Activated effector memory CD4-positive, alpha-beta T cell treated with anti-CD3 and anti-CD28 coated beads, Interleukin-2, amount 50 U/mL, for 16 hours (primary cell): ENCODE measurements at places on chromosomes 5 and 9.

DNA sequence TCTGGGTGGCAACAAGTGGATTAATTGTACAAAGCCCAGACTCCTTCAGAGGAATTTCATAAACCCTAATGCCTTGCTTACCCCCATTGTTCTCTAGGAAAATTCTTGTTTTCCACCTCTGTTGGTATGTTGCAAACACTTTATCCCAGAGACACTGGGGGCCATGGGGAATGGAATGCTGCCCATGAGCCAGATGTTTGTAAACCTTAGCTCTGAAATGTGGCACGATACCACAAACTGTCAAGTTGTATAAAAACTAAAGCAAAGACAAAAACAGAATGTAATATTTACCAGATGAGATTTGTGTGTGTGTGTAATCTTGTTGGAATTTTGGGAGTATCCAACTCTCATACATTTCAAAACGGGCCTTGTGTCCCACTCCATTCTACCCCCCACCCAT is 465.0 kb downstream of the EBF1 start:
- DNase-seq = no peak

GRCh38 chr5:126863402-126863801 is 86.5 kb downstream of the LMNB1 start:
- no peak for DNase-seq

GRCh38 chr9:34746526-34746925 is 36.6 kb upstream of the CCL21 start:
- DNase-seq = no peak

DNA sequence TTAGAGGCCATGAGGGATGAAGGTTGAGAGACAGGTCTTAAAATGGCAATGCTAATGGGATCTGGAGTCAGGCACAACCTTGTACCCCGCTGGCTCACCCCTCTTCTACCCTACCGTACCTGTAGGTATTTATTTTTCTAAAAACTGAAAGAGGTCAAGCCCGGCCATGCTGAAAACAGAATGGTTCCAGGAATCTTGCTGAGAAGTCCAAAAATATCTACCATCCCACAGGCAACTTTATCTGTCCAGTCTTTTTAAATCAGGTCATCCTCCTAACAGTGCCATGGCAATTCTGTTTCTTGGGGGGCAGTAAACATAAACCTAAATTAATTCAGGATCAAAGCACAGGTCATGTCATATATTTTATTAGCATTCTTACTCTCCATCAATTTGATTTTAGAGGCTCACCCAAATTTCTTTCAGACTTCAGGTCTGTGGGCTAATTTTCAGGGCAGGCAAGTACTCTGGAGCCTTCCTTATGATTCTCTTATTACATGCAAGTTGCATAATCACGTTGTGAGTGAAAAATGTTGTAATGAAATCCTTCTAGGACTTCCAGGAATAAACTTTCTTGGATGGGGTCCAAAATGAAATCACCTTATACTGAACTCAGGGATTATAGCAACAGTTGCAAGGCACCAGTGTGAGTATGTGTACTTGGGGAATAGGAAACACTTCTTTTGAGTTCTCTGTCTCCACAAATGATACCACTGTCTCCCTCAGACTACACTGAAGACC is 102.7 kb upstream of the NREP start:
- no peak for DNase-seq

DNA sequence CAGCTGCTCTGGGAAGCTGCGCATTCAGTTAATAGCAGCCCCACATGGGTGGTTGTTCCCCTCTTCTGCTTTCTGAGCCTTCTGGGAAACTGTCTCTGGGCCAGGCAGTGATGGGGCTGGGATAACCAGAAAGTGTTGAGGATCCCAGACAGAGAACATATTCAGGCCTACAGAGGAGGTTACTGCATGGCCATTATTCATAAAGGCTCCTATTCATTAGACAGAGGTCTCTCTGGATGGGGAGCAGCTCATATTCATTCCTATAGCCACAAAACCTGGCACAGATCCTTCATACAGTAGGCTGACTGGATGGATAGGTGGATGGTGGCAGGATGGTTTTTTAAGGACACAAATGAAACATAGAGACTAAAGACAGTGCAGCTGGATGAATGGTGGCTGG is 76.3 kb downstream of the HSPA4 start:
- peak; percentile 25 for DNase-seq

- peak; percentile 59 for DNase-seq
Measured at GRCh38 chr9:136062657-136063439, 32.2 kb downstream of the NACC2 start.

DNA sequence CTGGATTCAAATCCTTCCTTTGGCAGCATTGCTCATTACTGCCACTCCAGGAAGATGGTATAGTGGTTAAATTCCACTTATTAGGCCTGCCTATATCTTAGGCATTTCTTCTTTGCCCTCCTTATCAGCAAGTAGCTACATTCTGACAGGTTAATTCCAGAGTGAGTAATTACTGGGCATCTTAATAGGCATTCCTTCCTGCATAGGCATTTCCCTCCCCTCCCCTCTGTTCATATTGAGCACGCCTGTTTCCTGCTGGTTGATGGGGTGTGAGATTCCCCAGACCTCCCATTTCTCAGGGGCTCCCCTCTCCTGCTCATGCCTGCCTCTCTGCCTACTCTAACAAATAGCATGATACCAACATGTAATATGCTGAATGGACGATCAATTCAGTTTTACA is 305.9 kb downstream of the CYLC2 start:
- no peak for DNase-seq

DNA sequence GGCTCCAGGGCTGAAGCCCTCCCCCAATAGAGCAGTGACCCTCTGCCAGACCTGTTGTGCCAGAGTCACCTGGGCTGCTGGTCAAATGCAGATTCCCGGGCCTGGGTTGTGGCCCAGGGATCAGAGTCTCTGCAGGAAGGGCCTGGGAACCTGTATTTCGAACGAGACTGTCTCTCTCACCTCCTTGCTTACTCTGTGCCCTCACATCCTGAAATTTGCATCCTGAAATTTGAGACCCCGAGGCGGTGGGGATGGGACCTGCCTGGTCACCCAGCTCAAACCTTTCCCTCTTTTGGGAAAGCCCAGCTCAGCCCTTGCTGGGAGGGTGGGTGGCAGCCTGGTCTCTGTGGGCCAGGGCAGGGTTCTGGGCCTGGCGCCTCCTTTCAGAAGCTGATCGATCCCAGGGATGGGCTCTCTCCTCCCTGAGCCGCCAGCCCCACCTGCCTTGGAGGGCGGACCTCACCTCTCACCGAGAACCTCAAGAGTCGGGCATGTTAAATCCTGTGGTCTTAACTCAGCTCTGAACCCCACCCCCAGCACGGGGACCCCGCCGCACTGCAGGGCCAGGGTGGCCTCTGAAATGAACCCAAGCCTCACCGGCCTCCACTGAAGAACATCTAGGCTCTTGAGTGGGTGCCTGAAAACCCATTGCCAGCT is 44.0 kb upstream of the IER5L start:
- DNase-seq = no peak

- DNase-seq = no peak
Measured at GRCh38 chr9:125271081-125271480, 9.5 kb downstream of the GAPVD1 start.

DNA sequence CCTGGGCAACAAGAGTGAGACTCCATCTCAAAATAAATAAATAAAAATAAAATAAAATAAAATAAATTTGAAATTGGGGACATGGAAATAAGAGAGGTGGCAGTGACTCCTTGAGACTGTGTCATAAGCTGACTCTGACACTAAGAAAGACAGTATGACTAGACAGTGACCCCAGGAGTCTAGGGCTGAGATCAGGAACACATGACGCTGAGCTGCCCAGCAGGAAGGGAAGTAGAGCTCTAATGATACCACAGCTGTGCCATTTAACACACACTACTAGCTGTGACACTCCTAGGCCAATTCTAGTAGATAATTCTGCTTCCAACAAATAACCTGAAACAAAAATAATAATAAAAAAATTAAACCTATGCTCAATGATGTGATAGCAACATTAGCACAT is 293.0 kb downstream of the SEC61B start:
- DNase-seq = no peak

DNA sequence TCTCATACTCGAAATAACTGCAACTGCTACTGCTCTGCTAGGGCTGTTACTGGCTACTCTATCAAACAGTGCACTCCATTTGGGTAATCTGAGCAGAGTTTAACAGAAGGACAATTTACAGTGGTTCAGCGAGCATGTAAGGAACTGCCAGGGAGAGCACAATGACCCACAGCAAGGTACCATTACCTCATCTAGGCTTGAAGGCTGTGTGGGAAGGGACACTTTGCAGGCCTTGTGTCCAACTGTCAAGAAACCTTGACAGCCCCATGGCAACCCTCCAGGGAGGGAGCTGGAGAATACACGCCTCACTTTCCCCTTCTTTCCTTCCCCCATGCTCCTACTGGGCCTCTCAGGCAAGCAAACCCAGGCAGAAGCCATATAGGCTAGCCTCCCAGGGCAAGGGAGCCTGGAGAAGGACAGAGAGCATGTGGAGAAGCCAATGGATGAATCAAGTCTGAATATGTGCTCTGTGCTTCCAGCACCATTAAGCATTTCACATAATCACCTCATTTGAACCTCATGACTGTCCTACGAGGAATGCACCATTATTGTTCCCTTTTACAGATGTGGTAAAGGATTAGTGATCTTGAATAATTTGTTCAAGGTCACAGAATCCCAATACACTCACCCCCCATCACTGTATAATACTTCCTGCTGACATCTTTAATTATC is 49.9 kb upstream of the JAK2 start:
- DNase-seq = no peak

- DNase-seq = no peak
Measured at GRCh38 chr5:168362097-168362885, 70.8 kb downstream of the WWC1 start.

- DNase-seq = no peak
Measured at GRCh38 chr9:115777610-115778009, 376.0 kb upstream of the PAPPA start.

DNA sequence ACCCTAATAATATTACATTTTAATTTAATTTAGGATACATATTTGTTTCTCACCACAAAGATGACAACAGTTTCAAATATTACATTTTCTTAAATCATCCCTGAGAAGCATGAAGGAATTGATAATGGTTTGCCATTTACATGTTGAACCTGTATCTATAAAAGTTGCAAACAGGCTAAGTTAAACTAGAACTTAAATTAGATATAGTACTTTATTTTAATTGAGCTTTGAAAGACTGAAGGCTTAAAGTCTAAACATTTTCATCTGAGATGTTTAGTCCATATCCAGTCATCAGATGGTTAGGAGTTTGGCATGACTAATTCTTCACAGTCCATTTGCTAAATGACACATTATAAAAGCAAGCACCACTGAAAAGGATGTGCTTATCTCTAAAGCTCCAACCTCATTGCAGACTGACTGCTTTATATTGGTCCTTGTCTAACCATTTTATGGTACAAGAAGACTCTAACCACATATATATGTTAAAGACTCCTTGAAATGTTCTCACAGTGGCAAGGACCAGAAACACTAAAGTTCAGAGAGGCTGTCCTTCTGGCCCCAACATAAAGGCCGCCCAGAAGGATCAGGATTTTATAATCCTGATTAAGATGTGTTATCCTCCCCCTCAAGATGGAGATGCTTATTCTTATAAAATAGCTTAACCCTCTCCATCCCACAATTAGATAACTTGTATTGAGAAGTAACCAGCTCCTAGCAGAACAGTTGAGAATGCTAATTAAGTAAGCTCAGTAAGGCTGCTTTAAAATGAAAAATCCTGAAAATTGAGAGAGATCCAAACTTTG is 25.8 kb downstream of the WNT8A start:
- no peak for DNase-seq

DNA sequence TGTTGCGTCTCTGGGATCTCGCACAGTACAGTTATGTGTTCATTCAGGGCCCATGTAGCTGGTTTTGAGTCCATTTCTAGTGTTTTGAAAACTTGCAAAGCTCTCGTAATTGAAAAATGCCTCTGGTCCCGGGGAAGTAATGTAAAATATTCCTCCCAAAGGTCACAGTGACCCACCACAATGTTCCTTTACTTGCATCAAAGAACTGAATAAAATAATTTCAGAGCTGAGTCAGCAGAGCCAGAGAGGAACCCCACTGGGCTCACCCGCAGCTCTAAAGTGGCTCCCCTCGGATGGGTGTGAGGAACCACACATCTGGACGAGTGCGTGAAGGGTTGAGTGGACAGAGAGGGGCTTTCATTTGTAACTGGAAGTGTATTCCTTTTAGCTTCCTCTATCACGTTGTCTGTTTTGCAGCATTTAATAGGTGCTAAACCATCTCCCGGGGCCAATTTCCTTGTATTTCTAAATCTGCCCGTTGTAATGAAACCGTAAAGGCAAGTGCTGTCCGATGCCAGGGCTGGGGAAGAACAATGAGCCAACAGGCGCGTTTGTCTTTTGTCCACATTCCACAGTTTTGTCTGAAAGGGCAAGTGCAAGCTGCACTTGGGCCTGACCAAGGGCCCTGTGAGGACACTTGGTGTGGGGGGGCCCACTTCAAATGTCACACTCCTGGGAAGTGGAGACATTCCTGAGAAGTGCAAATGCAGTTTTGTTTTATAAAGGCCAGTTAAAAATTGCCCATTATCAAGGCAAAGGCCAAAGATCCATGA is 29.9 kb downstream of the COL5A1 start:
- DNase-seq = no peak

DNA sequence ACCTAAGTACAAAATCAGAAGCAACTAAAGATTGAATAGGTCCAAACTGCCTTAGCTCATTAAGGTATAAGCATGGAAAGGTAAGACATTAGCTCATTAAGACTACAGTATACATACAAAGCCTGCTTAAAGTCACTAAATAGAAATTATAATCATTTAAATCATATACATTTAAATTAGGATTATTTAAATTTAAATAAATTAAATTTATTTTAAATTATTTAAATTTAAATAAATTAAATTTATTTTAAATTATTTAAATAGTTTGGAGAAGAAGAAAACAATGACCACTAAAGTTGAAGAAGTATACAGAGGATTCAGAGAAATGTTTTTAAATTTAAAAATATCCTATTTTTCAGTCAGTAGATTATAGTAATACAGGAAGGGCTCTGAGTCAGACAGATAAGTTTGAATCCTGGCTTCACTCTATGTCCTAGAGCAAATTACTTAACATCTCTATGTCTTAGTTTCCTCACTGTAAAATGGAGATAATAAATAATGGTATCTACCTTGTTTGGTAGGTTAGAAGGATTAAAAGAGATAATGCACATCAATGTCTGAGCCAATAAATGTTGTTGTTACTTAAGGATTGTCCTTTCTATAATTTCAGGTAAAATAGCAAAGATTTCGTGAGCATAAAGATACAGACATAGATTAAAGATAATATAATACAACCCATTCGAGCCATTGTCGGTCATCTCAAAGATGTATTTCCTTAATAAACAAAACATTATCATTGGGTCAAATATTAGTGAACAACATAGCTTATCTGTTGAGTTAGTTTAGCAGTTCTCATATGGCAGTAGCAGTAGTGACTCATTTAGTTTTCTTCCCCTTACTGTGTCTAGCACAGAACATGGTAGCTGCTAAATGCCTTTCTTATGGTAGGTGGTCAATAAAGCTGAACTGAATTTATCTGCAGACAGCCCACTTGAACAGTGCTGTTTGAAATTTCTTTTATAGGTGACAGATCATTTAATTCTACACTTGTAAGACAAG is 100.6 kb downstream of the KIAA0825 start:
- DNase-seq = no peak
